ENCODE measurements at places on chromosomes 16 and 17. TPM values are rescaled to one million over a fixed set of nuclear protein-coding genes. Genes with fewer than 3 reads are reported as not detected.

DNA sequence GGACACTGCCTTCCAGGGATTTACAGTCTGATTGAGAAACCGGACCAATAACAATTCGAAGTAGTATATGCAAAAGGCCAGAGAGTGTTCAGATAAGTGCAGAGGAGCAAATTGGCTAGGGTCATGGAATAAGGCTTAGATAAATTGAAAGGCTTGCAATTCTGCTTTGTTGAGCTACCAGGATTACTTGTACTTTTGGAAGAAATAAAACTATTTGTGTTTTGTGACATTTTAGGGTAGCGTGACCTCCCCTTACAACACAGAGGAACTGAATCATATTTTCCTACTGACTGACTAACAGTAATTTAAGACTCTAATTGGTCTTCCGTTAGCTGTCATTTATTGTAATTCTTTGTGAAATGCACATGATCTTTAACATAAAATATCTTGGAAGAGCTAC is 104.7 kb downstream of the PITPNC1 start:
- no peak for DNase-seq

- DNase-seq: no peak
These were observed 73.7 kb downstream of the IRX3 start for GRCh38 chr16:54212893-54213292.

DNA sequence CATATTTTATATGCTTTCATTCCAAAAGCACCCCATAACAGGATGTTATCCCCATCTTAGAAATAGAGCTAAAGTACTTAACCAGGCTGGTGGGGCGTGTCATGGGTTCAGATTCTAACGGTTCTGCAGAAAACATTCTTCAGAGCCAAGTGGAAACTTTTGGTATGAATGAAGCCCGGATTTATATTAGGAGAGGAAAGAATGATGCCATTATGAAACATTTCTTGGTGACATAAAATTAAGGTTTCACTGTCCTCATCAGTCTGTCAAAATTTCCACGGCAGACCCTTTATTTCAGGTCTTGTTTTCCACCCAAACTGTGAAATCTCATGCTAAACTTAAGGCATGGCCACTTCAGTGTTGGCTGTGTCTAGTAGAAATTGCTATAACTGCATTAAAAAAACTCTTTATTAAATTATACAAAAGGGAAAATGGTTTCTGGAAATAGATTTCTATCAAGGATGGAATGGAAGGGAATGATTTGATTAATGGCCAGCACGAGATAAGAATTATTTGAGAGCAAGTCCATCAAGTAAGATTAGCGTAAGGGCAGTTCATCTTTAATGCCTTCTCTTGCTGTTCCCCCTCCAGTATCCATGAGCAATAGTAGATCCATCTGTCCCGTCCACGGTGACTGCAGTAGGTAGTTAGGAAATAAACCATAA is 11.7 kb downstream of the PRKCA start:
- no peak for DNase-seq

DNA sequence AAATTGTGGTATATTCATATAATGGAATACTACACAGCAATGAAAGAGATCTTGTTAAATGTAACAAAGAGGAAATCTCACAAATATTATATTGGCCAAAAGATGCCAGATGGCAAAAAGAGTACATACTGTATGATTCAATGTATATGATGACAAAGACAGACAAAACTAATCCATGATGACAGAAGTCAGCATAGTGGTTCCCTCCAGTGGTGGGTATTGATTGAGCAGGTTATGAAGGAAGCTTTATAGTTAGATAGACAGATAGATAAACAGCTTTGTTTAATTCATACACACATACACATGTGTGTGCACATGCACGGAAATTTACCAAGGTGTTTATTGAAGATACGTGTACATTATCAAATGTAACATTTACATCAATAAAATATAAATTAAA is 74.4 kb upstream of the SMIM36 start:
- DNase-seq: no peak

- peak; percentile 96 for DNase-seq
These were observed 6.0 kb downstream of the SYNGR2 start for GRCh38 chr17:78174346-78174869.

GRCh38 chr17:43645765-43646481 is 15.8 kb downstream of the MEOX1 start:
- peak; percentile 21 for DNase-seq

GRCh38 chr17:2786176-2786881 is 9.9 kb upstream of the RAP1GAP2 start:
- peak; percentile 88 for DNase-seq

- no peak for DNase-seq
These were observed 62.3 kb downstream of the TNFRSF13B start for GRCh38 chr17:16909472-16910246.

DNA sequence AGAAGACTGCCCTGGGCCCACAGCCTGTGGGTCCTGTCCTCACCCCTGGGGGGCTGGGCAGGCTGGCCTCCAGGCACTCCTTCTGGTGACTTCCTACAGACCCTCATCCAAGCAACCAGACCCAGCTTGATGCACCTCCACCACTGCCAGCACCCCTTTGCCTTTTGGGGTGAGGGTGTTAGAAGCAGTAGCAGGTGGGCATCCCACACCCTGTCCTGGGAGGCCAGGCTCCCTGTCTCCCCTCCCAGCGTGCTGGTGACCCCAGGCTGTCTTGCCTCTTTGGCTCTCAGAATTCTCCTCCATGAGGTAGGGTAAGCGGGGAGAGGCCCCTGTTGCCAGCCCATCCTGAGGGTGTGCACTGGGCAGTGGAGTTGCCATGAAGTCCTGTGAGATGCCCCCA is 33.4 kb downstream of the B9D1 start:
- DNase-seq: no peak

The RPS6KB1 gene
- total RNA-seq: 30.6 TPM

The UBE2Z gene
- total RNA-seq: 28.3 TPM

The BAIAP2 gene
- 8.0 TPM for total RNA-seq

The GDPD1 gene
- not detected for total RNA-seq

The CHD9 gene
- 58.7 TPM for total RNA-seq
